Midbrain (tissue), 1 donor: ENCODE measurements at places on chromosomes 6 and 20.

DNA sequence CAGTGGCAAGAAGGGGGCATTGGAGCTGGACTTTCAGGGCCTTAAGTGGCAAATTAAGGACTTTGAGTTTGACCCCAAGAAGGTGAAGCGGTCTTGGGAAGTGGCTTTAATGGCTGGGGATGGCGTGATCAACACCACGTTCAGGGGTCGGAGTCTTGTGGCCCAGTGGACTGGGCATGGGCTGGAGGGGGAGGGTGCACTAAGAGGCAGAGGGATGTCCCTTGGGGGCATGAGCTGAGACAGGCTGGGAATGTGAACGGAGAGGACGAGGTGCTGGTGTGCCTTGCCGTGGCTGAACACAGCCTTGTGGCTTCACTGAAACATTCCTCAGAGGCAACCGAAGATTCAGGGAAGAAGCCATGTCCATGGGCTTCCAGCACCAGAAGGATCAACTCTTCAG lies 227.0 kb downstream of the SYNDIG1 start:
- DNase-seq = no peak

DNA sequence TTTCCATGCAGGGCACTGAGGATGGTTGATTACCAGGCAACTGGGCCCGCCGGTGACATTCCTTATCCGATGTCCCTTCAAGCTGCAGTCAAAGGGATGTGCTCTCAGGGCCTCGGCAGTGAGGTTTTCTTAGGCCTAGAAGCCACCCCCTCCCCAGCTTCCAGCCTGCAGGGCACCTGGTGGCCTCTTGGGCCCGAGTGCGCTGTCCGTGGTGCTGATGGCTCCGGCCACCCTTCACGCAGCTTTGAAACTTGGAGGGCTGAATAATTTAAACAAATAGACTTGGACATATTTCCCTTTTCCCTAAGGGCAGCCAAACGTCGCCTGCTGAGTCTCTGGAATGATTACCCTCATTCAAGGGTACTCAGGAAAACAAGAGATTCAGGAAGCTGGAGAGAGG lies 8.9 kb upstream of the MLN start:
- DNase-seq = peak; percentile 2

DNA sequence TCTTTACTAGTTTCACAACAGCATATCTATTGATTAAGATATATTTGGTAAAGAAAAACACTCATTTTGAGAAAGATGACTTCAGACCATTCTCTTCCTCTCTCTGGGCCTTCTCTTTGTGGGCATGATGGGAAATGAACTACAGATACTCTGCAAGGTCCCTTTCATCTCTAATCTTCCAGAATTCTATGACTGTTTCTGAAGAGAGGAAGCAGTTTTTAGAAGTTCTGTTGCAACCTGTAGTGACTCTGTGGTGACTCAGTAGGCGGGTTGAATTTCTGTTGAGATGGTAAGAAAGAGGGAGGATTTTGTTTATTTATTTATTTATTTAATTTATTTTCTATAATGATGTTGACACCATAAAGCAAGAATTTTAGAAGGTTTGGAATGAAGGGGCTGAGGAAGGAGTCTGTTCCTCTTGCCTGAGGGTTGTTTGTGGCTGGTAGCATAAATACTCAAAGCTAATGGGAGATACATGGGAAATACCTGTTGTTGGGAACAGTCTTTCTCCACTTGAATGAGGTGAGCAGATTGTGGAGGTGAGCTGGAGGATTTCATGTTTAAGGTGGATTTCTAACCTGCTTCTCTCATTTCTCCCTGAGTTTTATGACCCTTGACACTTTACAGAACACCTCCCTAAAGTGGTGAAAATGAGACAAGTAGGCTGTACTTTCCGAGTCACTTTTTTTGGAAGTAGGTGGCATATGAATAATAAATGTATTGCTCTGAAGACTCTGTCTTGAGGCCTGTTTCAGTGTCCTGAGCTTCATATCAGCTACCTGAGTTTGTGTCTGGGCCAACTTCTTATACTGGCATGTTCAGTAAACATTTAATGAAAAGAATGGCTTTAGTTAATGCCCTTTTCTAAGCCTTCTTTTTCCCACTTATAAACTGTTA lies 15.0 kb downstream of the ACSS2 start:
- no peak for DNase-seq

GRCh38 chr20:32204205-32205109 lies 3.1 kb downstream of the PLAGL2 start:
- no peak for DNase-seq

DNA sequence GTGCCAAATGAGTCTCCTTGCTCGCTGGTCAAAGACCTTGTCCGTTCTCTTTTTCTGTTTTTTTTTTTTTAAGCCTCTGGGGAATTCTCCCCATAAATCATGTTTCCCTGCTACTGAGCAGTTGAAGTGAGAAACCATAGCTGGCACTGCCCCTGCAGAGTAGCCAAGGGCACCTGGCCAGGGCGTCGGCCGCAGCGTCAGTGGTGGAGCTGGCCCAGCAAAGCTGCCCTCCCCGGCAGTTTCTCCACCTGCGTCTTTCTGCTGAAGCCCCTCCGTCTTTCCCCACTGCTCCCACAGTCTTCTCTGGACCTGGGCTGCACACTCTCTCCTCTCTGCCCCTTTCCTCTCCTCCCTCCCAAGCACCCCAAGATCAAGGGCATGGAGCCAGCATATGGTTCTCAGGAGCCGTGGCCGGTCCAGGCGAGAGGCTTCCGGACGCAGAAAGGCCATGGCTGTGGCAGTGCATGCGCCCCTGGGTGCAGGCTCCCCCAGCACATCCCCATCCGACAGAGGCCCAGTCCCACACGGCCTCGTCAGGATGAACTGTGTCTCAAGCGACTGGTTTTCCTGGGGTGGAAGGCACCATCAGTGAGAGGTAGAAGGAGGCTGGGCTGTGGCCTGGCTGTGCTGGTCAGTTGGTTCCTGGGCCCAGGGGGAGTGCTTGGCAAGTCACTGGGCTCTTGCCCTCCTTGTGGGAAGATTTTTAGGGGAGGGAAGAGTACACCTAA lies 218.1 kb downstream of the ERMARD start:
- no peak for DNase-seq

DNA sequence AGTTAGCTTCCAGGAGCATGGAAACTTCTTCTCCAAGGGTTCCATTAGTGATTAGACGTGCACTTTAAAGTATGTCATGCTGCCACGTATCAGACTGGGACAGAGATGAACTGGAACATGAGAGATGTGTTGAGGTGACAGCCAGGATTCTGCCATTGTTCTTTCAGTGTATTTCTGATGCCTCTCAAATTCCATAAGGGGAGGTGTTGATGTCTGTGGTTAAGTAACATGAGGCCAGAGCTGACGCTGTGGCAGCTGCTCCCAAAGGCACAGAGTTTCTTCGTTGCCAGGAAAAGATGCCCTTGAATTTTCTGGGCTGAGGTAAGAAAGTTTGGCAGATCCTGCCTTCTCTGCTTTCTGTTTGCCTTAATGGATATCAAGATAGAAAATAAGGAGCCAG lies 63.5 kb downstream of the TRMT6 start:
- no peak for DNase-seq

GRCh38 chr20:63572788-63573646 lies 1.0 kb downstream of the HELZ2 start:
- DNase-seq = no peak

GRCh38 chr20:1566701-1567100 lies 9.2 kb upstream of the SIRPD start:
- no peak for DNase-seq

DNA sequence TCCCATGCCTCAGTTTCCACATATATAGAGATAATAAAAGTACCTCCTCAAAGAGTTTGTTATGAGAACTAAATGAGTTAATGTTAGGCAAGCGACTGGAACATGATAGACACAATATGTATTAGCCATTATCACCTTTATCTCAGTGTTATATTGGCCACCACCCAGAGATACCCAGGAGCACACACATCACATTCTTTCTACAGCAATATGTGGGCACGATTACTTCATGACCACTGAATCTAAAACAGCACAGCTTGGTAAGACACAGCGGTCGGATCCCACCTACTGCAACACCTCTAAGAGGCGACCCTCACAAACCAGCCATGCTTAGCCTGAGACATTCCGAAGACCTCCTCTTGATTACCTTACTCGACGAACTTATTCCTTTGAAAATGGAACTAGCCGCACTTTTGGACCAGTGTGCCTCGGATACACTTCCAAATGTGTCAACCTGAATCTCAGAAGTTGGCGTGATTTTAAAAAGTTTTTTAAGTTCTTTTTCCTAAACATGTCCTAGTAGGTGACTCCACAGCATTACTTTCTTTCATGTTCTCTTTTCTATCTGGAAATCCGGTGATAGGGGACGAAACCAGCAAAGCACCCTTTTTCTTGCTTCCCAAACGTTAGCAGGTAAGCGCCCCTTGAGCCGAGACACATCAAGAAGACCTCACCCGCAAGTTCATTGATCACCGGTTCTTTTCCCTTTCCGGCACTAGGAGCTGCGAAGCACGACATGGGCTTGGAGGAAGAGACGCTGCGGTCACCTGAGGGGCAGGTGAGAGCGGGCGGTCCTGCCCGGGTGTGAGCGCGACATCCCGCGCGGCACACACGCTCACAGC lies 923 bp downstream of the GMDS start:
- DNase-seq = no peak

DNA sequence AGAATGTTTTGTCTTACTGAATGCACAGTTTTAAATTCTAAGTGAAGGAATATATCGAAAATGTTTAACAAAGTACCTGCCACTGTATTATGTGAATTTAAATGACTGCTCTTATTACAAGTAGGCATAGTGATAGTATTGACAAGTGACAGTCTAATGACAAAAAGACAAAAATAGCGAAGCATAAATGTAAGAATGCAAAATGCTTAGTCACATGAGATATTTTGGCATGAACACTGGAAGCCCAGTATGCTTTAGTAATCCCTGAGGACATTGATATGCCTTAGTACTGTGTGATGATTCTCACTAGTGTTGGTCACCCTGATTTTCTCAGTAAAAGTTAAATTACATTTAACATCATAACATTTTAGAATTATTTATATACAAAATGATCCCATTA lies 153.5 kb downstream of the EYA4 start:
- DNase-seq = no peak

GRCh38 chr6:142914369-142914768 lies 30.6 kb downstream of the HIVEP2 start:
- DNase-seq = no peak

DNA sequence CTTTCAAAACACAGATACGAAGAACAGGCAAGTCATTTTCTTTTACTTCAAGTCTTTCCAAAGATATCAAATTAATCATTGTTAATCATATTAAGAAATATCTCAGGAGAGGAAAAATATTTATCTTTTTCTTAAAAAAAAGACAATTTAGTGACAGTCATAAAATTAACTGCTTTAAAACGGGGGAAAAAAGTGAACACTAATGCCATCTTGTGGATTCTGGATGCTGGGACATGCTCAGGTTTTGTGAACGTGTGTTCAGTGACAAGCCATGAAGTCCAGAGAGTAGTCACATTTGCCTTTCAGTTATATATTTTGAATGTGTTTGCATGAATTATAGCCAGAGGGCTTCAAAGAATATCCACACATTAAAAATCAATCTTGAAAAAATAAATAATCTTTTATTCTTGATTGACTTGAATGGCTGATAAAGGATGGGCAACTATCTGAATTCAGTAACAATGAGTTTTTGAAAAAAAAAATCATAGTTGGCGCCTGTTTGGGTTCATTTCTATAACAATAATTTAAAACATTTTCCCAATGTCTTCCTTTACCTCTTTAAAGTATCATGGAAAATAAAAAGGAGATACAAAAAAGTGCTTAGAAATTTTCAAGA lies 74.7 kb upstream of the NOX3 start:
- peak; percentile 1 for DNase-seq

- no peak for DNase-seq
Observed at GRCh38 chr6:48542191-48542590, 431.2 kb upstream of the PTCHD4 start.

GRCh38 chr6:142648036-142648451 lies 296.9 kb downstream of the HIVEP2 start:
- DNase-seq = no peak

- no peak for DNase-seq
Observed at GRCh38 chr20:11654766-11655165, 262.9 kb upstream of the BTBD3 start.

DNA sequence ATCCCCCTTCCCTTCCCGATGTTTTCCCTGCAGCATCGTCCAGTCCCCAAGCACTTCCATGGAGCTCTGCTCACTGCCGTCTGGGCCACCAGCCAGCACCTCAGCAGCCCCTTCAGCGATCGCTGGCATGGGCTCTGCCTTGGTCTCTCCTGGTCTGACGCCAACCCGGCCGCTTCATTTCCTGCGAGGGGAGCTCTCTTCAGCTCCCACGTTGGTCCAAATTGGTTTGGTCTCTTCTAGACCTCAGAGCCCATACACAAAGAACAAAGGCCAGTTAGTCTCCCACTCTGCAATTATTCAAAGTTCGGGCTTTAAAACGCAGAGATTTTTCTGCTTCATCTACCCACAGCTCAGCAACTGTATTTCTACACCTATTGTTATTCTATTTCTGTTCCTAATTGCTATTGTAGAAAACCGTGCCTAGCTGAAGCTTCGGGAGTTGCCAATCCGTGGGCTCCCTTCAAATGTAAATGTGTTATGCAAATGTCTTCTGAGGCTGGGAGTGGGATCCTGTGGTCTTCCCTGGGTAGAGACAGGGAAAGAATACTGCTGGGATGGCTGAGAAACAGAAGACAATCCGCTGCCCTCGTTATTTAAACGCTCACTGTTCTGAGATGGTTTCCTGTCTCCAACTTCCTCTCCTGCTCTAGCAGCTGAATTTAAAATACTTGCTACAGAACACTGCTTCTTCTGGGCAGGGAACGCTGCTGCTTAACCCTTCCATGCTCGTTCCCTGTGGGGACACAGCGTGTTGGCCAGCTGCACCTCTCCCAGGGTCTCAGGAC lies 154.2 kb upstream of the QKI start:
- DNase-seq = peak; percentile 80

- DNase-seq = no peak
Observed at GRCh38 chr6:142356201-142356883, 54.5 kb downstream of the ADGRG6 start.

GRCh38 chr6:169071394-169071793 lies 182.3 kb downstream of the THBS2 start:
- no peak for DNase-seq

- DNase-seq = no peak
Observed at GRCh38 chr6:148203281-148203925, 139.2 kb upstream of the SASH1 start.

DNA sequence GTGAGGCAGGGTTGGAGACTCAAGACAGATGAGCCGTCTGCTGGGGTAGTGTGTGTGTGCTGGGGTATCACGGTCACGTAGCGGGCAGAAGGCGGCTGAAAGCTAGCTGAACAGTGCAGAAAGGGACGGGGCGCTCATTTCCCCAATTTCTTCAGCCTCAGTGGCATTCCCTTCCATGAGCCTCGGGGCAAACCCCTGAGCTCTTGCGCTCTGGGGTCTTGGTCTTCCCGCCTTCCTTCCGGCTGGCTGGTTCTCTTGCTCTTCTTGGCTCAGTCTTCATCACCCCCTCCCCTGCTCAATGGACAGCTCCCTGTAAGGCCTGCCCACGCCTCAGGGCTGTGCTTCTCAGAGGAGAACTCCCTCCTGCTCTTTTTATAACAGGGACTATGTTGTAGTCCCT lies 15.5 kb upstream of the TMEM181 start:
- no peak for DNase-seq
